ENCODE measurements at places on chromosomes 2 and 18.

- DNase-seq = no peak
Measured at GRCh38 chr18:50506362-50506761, 53.5 kb upstream of the MAPK4 start.

DNA sequence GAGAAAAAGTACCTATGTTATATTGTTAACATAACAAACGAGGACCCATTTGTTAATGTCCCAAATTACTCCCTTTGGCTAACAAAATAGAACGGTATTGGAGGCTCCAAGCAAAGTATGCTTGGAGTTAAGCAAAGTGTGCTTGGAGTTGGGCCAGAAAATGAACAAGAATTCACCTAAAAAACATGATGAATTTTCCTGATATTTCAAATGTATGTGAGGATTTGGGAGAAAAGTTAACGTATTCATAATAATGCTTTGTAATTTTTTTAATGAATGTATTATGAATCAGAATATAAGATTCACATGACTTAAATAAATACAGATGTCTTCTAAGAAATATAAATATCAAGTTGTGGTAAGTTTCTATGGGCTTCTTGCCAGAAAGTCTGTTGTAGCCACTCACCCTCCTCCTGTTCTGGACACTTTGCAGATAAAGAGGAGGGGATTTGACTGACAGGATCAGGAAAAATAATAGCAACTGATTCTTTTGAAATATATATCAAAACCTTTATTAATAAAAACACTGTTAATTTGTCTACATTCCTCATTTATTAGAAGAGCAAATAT lies 423.7 kb upstream of the MMADHC start:
- DNase-seq = no peak

DNA sequence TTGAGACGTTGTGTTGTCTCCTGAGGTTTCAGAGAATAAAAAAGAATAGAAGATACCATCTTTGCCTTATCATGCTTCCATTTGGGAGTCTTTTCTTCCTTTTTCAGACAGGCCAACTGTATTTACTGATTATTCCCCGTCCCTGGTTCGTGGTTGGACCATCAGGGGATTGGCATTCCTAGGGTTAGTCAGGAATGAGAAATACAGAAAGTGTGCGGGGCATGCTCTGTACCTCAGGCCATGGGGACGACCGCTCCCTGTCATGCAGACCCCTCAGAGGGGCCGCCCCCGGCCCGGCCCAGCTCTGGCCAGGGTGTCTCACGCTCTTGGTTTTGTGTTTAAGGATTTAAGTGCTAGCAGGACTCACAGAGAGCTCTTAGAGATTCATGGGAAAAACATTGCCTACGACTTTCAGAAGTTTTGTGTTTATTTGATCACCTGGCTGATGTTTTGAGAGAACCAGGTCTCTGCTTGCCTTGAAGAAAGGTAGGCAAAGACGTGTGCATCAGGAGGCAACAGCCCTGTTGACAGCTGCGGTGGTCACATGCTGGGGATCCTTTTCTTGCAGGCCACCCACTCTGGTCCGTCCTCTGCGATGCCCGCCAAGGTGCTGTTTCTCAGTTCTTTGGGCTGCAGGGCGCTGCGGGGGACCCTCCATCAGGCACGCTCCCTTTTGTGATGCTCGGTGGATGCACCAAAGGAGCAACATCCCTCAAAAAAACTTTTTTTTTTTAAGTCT lies 317.8 kb downstream of the AGAP1 start:
- DNase-seq = no peak

DNA sequence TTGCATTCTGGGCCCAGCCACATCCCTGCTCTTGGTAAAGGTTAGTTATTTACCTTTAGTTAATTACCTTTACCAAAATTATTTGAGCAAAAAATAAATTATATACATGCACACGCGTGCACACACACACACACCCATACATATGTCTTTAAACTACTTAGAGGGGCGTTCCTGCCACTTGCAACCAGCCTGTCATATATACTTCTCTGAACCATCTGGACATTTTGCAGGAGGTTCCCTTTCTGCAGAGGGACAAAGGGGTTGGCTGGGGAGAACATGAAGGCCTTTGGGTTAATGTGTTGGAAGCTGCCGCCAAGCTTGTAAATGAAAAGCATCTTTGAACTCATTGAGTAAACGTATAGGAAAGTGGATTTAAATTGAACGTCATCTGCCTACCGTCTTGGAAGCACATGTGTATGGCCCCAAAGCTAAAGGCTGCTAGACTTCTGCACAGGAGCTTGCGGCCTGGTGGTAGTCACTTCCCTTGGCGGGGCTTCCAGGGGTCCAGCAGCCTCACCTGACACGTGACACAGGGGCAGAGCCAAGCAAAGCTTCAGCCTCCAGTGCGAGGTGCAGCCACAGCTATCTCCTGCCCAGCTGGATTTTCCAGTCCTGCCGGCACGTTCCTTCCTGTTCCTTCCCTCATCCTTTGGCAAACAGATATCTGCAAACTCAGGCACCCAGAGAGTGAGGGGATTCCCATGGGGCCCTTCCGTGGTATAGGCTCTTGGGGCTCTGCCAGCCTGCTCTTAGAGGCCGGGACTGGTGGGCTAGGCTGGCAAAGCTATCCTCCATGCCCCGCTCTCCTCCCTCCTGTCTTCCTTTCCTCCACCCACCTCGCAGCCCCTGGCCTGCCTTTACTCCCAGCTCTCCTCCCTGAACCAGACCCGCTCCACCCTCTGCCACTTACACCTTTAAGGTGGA lies 46.1 kb downstream of the SERTAD2 start:
- no peak for DNase-seq

DNA sequence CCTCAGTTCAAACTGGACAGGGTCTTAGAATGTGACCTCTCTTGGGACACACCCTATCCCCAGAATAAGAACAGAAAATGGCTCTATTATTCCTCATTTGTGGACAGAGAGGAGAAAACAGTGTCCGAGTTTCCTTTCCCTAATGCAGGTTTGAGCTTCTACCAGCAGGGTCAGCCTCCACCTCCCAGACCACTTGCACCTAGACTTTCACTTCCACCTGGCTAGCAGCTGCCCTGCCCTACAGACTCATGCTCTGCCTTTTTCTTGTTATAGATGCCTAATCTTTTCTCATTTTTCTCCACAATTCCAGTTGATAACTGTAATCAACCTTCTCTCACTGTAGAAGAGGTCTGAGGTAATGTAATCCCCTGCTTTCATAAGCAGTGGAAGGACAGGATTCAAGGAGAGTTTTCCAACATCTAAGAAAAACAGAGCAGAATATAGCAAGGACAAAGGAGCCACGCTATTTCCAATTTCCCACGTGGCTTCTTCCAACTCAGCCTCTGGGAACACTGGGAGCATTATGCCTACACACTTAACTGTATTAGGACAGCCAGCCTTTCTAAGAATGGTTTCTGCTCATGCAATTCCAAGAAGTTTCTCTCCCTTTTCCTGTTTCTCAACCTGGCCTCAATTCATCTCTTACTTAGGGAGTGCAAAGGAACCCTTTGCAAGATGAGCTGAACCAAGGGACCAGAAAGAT lies 239.8 kb downstream of the BCL11A start:
- no peak for DNase-seq

GRCh38 chr18:25503567-25504081 lies 151.7 kb upstream of the ZNF521 start:
- peak; percentile 74 for DNase-seq

GRCh38 chr2:11357428-11357972 lies 13.1 kb upstream of the ROCK2 start:
- no peak for DNase-seq

DNA sequence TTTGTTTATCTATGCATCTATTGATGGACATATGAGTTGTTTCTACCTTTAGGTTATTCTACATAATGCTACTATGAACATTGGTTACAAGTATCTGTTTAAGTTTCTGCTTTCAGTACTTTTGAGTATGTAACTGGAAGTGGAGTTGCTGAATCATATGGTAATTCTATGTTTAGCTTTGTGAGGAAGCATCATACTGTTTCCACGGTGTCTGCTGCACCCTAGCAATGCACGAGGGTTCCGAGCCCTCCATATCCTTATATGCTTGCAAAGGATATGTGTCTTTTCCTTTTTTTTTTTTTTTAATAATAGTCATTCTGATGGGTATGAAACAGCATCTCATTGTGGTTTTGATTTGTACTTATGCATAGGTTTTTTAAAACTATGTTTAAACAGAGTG lies 83.7 kb downstream of the FMNL2 start:
- DNase-seq = no peak

DNA sequence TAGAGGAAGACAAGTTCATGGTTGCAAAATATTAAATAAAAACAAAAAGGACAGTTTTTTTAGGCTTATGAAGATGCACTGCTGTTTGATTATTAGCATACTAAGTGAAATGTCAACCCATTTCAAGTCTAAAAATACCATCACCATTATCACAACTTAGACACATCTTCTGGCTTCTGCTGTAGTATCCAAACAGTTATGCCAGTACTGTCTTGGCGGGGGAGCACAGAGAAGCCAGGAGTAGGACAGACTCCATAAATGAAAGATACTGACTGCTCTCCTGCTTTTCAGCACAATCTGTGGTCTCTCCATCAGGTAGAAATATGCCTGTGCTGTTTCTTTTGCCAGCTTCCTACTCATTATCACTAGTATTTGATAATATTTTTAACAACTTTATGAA lies 179.2 kb upstream of the DSEL start:
- no peak for DNase-seq

- DNase-seq = no peak
Measured at GRCh38 chr2:151056870-151057269, 204.8 kb downstream of the RBM43 start.

DNA sequence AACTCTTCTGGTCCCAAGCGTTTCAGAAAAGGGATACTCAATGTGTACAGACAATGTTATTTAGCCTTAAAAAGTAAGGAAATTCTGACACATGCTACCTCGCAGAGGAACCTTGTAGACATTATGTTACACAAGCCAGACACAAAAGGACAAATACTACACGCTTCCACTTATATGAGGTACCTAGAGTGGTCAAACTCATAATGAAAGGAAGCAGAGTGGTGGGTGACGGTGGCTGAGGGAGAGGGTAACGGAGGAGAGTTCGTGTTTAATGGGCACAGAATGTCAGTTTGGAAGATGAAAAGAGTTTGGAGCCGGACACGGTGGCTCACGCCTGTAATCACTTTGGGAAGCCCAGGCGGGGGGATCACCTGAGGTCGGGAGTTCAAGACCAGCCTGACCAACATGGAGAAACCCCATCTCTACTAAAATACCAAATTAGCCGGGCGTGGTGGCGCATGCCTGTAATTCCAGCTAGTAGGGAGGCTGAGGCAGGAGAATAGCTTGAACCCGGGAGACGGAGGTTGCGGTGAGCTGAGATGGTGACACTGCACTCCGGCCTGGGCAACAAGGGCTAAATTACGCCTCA lies 1.4 kb downstream of the MCM6 start:
- no peak for DNase-seq

DNA sequence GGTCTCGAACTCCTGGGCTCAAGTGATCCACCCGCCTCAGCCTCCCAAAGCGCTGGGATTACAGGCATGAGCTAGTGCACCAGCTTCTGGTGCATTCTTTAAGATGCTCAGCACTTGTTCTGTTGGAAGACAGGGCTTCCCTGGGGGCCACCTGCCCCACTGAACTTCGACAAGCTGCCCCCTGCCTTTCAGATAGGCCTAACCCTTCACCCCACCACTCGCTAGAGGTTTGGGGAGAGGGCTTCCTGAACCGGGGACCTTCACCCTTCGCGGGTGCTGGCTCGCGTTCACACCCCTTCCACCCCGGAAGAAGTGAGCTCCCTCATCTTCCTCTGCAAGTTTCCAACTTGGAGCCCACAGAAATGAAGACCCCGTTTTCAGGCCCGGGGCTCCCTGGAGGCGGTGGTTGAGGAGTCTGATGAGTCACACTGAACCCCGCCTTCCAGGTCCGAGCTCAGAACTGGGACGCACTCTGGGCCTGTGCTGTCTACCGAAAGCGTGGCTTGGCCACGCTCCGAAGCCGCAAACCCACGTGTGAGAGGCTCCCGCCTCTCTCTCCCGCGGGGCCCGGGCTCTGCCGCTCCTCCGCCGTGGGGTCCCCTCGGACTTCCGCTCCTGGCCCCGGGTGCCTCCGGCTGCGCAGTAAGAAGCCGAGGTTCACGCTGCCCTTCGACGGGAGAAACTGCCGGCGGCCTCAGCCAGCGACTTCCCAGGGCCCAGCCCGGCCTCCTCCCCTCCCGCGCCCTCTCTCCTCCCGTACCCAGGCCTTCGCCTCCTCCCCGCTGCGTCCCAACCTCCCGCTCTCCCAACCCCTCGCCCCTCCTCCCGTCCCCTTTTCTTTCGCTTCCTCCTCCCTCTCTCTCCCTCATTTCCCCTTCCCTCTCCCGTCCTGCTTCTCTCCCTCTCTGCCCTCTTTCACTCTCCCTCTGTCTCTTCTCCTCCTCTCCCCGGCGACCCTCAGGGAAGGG lies 47.5 kb upstream of the SP3 start:
- peak; percentile 90 for DNase-seq

DNA sequence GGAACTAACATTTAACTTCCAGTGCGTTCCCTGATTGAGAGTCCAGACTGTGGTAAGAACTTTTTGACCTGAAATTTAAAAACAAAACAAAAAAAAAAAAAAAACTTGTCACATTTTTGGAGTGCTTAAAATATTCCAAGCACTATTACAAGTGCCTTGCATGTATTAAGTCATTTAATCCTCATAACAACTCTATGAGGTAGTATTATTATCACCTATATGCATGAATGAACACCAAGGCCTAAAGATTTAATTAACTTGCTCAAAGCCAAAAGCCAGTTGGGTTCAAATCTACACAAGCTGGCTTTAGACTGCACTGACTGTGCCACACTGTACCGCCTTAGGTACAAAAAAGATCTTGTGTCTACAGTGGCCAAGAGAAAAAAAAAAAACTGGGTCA lies 35.2 kb downstream of the METTL4 start:
- no peak for DNase-seq

- peak; percentile 49 for DNase-seq
Measured at GRCh38 chr18:79560042-79560860, 119.4 kb upstream of the CTDP1 start.

DNA sequence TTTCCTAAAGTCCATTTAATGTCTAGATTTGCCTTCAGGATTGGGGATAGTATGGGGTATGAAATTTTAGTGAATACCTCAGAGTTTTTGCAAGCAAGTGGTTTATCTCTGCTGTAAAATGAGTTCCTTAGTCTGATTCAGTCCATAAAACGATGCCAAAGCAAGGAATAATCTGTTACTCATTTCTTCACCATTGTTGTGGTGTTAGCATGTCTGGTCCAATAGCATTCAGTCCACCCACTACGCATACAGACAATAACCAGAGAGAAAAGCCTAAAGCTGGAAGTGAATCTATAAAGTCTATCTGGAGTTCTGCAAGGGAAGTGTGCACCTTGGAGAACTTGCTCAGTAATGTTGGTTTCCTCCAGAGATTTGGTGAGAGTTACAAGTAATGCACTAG lies 12.9 kb upstream of the DPP4 start:
- DNase-seq = no peak

GRCh38 chr2:234420408-234420807 lies 76.5 kb downstream of the ARL4C start:
- peak; percentile 56 for DNase-seq

DNA sequence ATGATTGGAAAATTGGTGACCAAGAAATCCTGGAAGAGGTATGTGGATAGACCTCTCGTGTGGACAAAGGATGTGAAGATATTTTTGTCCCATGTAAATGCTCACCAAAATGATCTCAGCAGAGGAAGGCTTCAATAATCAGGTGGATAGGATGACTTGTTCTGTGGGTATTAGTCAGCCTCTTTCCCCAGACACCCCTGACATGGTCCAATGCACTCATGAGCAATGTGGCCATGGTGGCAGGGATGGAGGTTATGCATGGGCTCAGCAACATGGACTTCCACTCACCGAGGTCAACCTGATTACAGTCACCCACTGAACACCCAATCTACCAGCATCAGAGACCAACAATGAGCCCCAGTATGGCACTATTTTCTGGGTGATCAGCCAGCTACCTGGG lies 20.2 kb downstream of the CHRNA1 start:
- no peak for DNase-seq

GRCh38 chr18:62683935-62684334 lies 31.4 kb upstream of the PHLPP1 start:
- DNase-seq = no peak

Measured in Right ventricle myocardium inferior (tissue), 1 donor.